ENCODE measurements at places on chromosomes 4 and X. TPM values are rescaled to one million over a fixed set of nuclear protein-coding genes. Genes with fewer than 3 reads are reported as not detected.
A peak's percentile ranks its signal among the peaks of the same experiment; 100 is the strongest.

DNA sequence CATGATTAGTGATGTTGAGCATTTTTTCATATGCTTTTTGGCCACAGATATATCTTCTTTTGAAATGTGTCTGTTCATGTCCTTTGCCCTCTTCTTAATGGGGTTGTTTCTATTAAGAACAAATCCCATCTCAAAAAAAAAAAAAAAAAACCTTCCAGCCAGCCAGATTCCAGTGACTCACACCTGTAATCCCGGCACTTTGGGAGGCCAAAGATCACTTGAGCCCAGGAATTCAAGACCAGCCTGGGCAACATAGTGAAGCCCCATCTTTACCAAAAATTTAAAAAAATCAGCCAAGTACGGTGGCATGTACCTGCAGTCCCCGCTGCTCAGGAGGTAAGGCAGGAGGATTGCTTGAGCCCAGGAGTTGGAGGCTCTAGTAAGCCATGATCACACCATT lies 5.1 kb downstream of the RAB33B start:
- no peak overlapping the region for H3K27ac ChIP-seq
- no peaks in the 10 kb centered on the region for H3K27me3 ChIP-seq
- H3K4me3 ChIP-seq = no peak overlapping the region
- H3K4me1 ChIP-seq = peaks cover 38% of the 10 kb centered on the region

DNA sequence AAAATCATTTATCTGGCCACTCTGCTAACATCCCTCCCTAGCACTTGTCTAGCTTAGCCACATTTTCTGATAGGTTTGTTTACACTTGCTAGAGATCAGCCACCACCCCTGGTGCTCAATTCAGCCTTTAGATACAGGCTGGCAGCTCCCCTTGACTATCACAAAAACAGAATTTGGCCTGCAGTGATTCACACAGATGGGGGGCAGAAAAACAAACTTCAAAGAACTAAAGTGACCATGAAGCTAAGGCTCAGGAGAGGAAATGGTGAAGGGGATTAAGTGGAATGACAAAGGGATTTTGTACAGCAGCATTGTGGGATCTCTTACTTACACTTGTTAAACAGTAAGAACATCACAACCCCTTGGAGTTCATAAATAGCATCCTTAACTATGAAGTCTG lies 1718.0 kb upstream of the PCDH7 start:
- H3K4me1 ChIP-seq = peaks cover 13% of the 10 kb centered on the region
- H3K27me3 ChIP-seq = peaks cover 3% of the 10 kb centered on the region
- H3K27ac ChIP-seq = no peak overlapping the region
- no peak for DNase-seq

DNA sequence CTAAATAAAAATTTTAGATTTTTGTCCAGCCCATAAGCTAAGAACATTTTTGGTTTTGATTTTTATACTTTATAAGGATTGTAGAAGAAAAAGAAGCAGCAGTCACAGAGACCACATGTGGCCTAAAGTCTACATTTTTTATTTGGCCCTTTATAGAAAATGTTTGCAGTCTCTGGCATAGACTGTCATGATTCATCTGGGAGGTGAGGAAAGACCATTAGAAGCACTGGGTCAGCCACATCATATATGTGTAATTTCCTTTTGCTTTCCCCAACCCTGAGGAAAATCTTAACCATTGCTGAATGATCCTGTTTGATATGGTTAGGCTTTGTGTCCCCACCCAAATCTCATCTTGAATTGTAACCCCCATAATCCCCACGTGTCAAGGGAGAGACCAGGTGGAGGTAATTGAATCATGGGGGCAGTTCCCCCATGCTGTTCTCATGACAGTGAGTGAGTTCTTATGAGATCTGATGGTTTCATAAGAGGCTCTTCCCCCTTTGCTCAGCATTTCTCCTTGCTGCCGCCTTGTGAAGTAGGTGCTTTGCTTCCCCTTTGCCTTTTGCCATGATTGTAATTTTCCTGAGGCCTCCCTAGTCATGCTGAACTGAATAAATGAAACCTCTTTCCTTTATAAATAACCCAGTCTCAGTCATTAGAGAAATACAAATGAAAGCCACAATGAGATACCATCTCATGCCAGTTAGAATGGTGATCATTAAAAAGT lies 12.1 kb upstream of the COPS4 start:
- H3K36me3 ChIP-seq = no peaks in the 10 kb centered on the region
- no peak for DNase-seq
- H3K4me3 ChIP-seq = no peak overlapping the region

DNA sequence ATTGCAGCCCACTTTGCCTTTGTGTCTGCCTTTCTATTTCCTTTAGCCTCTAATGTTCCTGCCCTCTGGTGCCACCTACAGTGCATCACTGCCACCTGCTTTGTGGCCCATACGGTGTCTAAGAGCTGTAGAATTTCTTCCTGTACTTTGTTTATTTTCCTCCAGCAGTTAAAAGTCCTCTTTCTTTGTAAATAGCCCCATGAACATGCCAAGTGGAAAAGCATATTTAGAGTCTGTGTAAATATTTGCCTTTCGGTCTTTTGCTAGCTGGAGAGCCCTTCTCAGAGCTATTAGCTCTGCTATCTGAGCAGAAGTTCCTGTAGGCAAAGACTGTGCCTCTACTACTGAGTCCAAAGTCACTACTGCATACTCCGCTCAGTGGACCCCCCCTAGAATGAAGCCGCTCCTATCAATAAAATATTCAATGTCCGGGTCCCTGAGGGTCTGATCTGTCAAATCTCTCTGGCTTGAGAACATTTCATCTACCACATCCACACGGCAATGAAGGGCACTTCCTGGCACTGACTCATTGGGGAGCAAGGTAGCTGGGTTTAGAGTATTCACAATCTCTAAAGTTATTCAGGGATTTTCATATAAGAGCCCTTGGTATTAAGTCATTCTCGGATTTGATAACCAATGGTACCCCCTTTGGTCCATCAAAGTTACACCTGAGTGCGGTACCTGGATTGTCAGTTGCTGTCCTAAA lies 36.3 kb downstream of the SULT1E1 start:
- no peaks in the 10 kb centered on the region for H3K4me1 ChIP-seq
- DNase-seq = no peak
- no peak overlapping the region for H3K4me3 ChIP-seq
- H3K27me3 ChIP-seq = no peaks in the 10 kb centered on the region

- no peak overlapping the region for H3K4me3 ChIP-seq
- no peak overlapping the region for H3K27ac ChIP-seq
- no peaks in the 10 kb centered on the region for H3K27me3 ChIP-seq
- no peak for DNase-seq
- H3K36me3 ChIP-seq = peaks cover 32% of the 10 kb centered on the region
Observed at GRCh38 chr4:88744609-88745008, 47.0 kb upstream of the NAP1L5 start.

DNA sequence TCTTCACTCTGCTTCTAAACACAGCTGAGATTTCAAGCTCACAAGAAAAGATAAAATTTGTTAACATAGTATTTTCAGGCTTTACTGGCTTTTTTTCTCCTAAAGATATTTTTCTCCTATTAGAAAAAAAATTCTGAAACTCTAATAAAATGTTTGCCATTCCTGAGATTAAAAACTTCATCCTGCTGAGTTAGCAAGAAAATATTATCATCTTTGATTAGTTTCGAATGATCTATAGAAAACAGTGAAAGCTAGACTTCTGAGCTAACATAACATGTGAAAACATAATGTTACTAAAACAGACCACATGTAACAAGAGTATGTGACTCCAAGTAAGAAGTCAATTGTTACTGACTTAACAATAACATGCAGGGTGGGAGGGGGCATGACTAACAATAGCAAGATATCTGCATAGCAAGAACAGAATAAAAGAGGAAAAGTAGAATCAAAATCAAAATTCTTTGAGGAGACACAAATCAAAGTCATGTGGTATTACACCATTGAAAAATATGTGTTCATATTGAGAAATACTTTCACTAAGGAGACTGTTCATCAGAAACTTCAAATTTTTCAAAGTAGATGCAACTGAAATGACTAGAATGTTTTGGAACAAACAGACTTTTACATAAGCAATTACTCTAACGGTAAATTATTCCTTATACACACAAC lies 14.5 kb downstream of the TBCK start:
- H3K4me1 ChIP-seq = no peaks in the 10 kb centered on the region
- H3K36me3 ChIP-seq = peaks cover 9% of the 10 kb centered on the region
- no peak overlapping the region for H3K4me3 ChIP-seq
- no peak for DNase-seq

DNA sequence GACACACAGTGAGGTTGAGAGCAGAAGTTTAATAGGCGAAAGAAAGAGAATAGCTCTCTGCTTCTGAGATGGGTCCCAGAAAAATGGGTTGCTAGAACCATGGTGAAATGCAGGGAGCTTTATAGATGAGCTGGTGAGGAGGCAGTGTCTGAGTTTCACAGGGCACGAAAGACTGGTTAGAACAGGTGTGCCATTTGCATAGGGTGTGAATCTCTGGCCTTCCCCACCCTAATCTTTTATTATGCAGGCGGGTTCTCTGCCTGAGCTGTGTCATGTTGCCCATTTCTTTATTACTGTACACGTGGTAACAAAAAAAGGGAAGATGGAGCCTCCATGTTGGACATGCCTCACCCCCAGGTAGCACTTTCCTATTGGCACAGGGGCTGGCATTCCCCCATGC lies 39.1 kb downstream of the FUNDC1 start:
- no peak overlapping the region for H3K27ac ChIP-seq
- H3K4me3 ChIP-seq = no peak overlapping the region
- DNase-seq = no peak
- H3K27me3 ChIP-seq = no peaks in the 10 kb centered on the region
- no peaks in the 10 kb centered on the region for H3K36me3 ChIP-seq
- H3K4me1 ChIP-seq = no peaks in the 10 kb centered on the region

DNA sequence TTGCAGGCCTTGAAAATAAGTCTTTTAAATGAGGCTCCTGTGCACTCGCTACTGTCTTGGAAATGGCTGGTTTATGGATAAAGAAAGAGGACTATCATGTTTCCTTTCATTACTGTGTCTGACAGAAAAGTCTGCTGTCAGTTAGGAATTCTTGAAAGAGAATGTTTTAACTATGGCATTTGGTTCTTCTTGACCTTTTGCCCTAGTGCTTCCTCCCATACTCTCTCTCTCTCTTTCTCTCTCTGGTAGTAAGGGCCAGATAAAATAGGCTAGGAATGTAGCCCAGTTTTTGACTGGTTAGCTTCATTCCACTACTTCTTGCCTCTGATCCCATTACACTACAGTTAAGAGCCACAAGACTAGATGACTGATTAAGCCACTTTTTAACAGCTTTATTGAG lies 29.8 kb downstream of the YY2 start:
- peak overlapping the region; percentile 66 for H3K4me3 ChIP-seq
- H3K36me3 ChIP-seq = no peaks in the 10 kb centered on the region
- no peak for DNase-seq
- peaks cover 40% of the 10 kb centered on the region for H3K4me1 ChIP-seq
- H3K27me3 ChIP-seq = no peaks in the 10 kb centered on the region
- peak overlapping the region; percentile 75 for H3K27ac ChIP-seq

- H3K4me3 ChIP-seq = no peak overlapping the region
- DNase-seq = no peak
- H3K27ac ChIP-seq = no peak overlapping the region
Observed at GRCh38 chrX:153450949-153451277, 5.1 kb upstream of the TREX2 start.

DNA sequence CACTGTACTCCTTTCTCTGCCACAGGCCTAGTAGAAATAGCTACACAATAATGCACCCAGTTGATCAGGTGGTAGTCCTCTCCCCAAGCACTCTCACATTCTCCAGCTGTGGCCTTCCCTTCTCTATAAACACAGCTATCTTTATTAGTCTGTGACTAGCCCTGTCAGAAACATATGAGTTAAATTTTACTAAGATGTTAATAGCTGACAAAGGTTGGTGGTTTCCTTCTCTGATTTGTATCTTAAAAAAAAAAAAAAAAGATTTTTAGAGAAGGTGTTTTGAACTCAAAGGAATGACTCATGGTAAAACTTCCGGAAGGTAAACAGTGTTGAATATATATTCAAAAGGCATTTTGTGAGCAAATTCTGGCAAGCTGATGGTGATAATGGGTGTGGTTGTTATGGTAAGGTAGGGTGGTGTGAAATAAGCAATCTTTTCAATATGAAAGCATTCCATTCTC lies 327.4 kb downstream of the PPP3CA start:
- DNase-seq = no peak
- H3K36me3 ChIP-seq = peaks cover 5% of the 10 kb centered on the region
- peaks cover 14% of the 10 kb centered on the region for H3K4me1 ChIP-seq
- no peak overlapping the region for H3K27ac ChIP-seq
- H3K27me3 ChIP-seq = no peaks in the 10 kb centered on the region

The OTUD6A gene
- not detected for total RNA-seq

GRCh38 chr4:61841714-61842113 lies 641.6 kb downstream of the ADGRL3 start:
- H3K27ac ChIP-seq = no peak overlapping the region
- no peaks in the 10 kb centered on the region for H3K27me3 ChIP-seq
- no peaks in the 10 kb centered on the region for H3K4me1 ChIP-seq

The LARP7 gene
- 50.0 TPM for total RNA-seq

DNA sequence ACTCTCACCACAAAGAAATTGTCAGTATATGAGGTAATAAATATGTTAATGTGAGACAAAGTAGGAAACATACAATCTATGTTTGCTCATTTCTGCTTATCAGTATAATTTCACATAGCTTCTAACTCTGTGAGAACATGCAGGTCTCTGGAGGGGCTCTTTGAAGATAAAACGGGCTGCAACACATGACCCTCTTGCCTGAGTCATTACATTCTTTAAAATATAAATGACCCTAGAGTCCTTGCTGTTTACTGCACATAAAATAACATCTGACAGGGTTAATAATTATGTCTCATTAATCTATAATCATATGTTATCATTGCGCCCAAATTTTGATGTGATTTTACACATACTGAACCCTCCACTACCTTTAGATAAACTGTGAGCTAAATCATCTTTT lies 681.5 kb downstream of the ARAP2 start:
- no peak for DNase-seq
- no peak overlapping the region for H3K27ac ChIP-seq
- no peaks in the 10 kb centered on the region for H3K36me3 ChIP-seq
- no peak overlapping the region for H3K4me3 ChIP-seq
- H3K27me3 ChIP-seq = no peaks in the 10 kb centered on the region

The POU4F2 gene
- 0.14 TPM for total RNA-seq

GRCh38 chr4:151473521-151474097 lies 64.6 kb downstream of the FHIP1A start:
- peaks cover 10% of the 10 kb centered on the region for H3K27me3 ChIP-seq
- H3K4me1 ChIP-seq = no peaks in the 10 kb centered on the region
- no peak overlapping the region for H3K4me3 ChIP-seq
- H3K36me3 ChIP-seq = no peaks in the 10 kb centered on the region
- DNase-seq = no peak
- H3K27ac ChIP-seq = no peak overlapping the region

GRCh38 chr4:156941940-156942548 lies 29.6 kb downstream of the PDGFC start:
- peak overlapping the region; percentile 92 for H3K27ac ChIP-seq
- DNase-seq = peak; percentile 17
- H3K4me3 ChIP-seq = peak overlapping the region; percentile 78
- no peaks in the 10 kb centered on the region for H3K27me3 ChIP-seq
- no peaks in the 10 kb centered on the region for H3K36me3 ChIP-seq

DNA sequence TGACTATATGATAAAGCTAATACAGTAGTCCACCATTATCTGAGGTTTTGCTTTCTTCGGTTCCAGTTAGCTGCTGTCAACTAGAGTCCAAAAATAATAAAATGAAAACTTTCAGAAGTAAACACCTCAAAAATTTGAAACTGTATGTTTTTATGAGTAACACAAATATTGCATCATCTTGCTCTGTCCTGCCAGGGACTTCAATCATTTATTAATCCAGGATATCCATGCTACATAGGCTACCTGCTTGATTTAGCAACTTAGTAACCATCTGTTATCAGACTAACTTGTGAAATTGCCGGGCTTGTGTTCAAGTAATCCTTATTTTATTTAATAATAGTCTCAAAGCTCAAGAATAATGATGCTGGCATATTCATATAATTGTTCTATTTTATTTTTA lies 1537.8 kb upstream of the PABPC4L start:
- DNase-seq = no peak
- H3K4me1 ChIP-seq = no peaks in the 10 kb centered on the region
- no peak overlapping the region for H3K4me3 ChIP-seq
- no peaks in the 10 kb centered on the region for H3K36me3 ChIP-seq
- H3K27ac ChIP-seq = no peak overlapping the region

The TNIP3 gene
- not detected for total RNA-seq

Measured in neural crest cell (in vitro differentiated cells).